Fibroblast of pulmonary artery (primary cell): ENCODE measurements at places on chromosomes 2 and 18.

- DNase-seq: no peak
Measured at GRCh38 chr18:37443325-37444055, 122.1 kb downstream of the CELF4 start.

GRCh38 chr2:70905443-70906421 is 30.0 kb upstream of the ATP6V1B1 start:
- DNase-seq: no peak

DNA sequence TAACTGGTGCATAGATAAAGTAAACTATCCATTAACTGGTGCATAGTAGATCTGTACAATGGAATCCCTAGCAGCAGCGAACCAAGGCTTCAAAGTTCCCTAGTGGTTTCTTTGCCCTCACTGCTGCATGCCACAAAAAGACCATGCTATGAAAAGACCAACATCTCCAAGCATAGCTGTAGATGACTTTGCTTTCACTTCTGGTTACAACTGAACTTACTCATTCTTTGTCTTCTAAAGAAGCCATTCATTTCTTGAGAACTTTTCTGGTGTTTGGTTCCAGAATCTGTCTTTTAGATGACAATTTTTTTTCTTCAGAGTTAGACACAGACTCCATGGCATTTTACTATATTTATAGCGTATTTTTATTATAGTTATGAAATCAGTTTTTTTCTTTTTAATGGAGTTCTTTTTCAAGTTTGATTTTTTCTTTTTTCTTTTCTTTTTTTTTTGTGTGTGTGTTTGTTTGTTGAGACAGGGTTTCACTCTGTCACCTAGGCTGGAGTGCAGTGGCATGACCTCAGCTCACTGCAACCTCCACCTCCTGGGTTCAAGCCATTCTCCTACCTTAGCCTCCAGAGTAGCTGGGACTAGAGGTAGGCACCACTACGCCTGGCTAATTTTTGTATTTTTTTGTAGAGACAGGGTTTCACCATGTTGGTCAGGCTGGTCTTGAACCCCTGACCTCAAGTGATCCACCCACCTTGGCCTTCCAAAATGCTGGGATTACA is 63.6 kb downstream of the SLC35F5 start:
- DNase-seq: no peak

- no peak for DNase-seq
Measured at GRCh38 chr18:41501848-41502247, 453.2 kb upstream of the PIK3C3 start.

DNA sequence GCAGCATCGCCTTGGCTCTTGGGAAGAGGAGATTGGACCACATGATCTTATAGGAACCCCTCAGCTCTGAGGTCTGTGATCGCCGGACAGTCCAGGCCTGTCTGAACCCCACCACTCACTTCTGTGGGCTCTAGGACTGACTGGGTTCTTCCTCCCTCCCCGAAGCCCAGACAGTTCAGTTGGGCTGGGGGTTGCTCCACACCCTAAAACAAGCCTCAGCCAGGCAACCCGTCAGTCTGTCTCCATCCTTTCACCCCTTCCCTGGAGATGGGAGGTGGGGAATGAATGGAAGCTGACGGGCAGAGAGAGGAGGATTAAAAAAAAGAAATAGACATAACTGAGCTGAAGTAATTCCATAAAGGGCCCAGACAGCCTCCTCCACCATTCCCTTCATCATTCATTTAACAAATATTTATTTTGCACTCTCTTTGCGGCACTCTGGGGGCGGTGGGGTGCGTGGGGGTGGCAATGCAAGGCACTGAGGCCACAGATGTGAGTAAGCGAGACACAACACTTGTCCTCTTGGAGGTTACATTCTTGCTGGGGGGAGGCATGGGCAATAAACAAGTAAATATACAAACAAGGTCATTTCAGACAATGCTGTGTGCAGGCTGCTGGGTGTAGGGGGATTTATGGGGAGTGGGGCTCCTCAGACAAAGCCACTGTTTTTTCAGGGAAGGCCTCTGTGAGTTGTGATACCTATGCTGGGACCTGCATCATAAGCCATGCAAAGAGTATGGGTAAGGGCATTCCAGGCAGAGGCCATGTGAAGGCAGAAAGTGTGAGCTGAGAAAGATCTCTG is 12.9 kb downstream of the WNT10A start:
- DNase-seq: no peak

- peak; percentile 7 for DNase-seq
Measured at GRCh38 chr18:57497372-57498294, 62.5 kb downstream of the ONECUT2 start.

DNA sequence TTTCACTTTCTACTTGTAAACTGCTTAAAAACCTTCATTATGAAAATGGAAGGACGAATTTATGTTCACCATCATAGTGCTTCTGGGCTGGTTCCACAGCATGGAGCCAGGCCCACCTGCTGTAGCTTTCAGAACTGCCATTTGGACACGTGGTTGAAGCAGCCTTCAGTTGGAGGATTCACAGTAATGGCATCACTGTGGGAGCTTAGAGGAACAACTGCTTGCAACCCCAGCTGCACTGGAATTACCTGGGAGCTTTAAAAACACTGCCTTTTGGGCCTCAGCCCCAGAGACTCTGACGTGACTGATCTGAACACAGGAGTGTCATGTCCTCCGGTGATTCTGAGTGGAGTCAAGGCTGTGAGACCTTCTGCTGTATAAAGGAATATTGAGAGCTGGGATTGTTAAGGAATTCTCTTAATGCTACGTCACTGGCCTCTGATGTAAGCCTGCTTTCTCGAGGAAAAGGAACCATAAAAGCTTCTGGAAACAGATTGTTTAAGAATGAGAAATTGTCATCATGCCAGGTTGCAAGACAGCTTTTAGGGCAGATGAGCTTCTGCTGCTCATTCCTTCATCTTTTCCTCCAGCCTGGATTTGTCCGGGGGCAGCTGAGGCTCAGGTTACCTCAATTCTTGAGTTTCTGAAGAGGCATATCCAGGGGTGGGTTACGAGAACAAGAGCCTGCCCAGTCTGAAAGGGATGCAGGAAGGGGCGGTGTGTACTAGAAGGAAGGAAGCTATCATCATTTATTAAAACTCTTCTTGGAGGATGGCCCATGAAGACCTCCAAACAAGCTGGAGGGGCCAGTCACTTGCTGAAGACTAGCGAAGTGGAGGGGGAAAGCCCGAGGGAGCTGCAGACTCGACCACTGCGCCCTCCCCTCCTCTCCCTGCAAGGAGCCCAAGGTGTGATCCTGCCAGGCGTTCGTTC is 1.3 kb upstream of the IL1R1 start:
- peak; percentile 95 for DNase-seq

DNA sequence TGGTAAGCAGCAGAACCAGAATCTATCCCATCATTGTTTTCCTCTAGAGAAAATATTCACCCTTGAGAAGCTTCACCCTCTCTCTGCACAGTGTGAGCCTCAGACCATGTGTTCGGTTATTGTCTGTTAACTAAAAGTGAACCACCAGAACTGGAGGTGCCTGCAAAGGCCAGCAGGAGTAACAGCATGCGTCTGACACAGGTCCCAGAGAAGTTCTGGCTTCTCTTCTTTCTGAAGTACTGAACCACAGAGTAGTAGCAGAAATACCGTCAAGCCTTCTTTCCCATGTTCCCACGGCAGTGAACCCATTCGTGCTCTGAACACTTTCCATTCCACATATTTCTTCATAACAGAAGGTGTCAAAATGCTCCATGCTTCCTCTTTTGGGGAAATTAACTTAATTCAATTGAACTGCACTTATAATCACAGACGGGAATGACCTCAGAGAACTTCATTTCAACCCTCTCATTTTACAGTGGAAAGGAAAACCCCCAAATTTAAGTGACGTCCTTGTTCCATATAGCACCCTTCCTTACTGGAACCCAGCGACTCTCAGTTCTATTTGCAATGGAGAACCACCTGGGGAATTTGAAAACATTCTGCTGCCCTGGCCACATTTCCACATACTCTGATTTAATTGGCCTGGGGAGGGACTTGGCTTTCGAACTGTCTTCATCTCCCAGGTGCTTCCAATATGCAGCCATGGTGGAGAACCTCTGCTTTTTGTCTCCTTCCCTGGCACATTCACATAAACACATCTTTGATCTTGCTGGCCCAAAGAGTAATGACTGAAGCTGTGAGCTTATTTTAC is 519.1 kb downstream of the RNF144A start:
- no peak for DNase-seq

DNA sequence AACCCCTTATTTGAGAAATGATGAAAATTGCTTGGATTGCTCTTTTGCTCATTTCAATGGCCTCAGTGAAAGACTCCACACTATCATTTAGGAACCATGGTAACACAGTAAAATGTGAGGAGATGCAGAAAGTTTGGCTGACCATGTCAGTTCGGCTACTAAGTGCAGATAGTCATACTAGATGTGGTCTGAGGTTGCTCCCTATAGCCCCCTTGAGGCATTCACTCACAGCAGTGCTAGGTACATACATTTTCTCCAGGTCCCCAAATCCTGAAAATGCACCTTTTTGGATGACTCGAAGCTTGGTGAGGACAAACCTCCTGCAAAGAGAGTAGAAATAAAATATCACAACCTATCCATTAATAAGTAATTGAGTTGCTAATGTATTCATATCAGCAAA is 86.3 kb downstream of the FSHR start:
- DNase-seq: no peak

DNA sequence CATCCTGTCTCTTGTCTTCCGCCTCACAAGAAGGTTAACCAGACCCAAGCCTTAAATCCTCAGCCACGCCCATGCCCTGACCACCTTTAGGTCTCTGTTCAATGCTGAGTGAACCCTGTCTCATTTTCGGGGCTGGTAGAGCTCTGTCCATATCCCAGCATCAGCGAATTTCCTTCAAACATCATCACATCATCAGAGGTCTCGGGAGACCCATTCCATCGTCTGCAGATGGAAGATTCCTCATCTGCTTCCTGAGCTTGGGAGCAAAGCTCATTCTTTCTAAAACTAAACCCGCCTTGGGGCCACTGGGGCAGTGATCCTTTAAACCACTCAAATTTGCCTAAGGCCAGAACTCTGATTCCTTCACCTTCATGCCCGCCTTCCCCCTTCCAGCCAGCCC is 173.7 kb downstream of the TTC32 start:
- DNase-seq: no peak

DNA sequence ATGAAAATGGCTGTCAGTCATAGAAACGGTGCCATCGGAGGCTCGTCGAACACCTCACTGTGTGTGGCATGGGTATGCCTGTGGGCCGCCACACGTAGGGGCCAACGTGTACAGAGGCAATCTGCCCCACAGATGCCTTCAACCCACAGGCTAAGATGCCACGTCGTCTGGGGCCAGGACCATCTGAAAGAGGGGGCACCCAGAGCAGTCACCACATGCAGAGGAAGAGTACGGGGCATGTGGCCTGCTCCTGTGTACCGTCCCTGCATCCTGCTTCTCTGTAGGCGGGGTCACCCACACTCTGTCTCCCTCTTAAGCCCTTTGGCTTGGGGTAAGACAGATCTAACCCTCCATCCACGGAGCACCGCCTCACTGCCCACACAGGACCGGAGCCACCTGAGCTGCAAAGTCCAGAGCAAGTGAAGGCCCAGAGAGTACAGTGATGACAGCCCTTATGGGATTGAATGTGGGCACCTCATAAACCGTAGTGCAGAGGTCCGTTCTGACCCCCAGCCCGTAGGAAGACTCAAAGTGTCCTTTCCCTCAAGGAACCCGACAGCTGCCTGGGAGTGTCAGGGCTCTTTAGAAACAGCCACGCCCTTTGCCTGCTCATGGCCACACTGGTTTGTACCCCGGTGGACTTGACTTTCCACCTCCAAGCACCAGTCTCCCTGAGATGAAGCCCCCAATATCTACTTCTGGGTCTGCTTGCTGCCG is 66.2 kb downstream of the TWIST2 start:
- no peak for DNase-seq

DNA sequence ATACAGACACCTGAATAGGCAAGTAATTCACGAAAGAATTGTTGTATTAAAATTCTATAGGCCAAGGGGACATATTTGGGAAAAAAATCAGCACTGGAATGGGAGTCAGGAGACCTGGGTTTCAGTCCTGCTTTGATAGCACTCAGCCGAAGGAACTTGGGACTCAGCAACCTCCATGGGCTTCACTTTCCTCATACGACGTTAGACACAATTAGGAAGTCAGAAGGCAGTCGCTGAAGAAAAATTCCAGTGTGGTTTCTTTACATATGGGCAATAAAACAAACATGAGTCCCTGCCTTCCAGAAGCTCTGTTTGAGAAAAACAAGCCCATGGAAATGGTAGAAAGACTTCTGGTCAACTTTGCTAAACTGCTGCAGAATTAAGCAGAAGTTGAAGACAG is 15.1 kb upstream of the CYRIA start:
- DNase-seq: no peak

GRCh38 chr2:47629501-47630460 is 153.2 kb upstream of the MSH6 start:
- no peak for DNase-seq

DNA sequence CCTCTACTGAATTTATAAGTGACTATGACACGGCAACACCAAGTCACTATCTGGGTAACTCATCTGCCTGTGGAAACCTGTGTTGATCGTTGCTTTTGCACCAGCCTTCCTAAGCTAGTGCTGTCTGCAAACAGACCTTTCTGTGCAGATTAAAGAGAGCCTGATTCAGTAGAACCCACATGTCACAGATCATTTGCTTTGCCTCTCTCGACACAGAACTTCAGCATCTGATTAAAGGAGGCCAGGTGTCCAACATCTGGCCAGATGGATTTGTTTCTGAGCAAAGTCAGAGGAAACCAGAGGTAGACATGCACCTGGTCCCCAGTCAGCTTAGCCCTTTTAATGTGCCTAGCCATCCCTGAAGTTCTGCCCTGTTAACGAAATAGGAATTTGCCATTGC is 15.0 kb upstream of the TTR start:
- no peak for DNase-seq

DNA sequence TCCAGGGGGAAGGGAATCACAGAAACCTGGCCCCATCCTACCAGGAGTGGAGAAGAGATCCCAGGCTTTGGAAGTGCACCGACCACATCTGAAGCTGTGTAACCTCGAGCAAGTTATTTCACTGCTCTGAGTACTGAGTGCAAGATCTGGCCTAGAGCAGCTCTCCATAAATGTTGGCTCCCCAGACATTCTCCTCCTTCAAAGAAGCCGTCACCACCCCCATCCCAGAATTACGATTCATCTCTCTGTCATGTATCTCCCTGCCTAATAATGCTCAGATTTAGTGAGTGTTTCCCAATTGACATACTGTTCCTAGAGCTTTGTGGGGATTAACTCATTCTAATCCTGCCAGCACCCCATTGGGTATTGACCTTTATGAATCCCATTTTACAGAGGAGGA is 51.7 kb downstream of the TNS1 start:
- DNase-seq: no peak

- DNase-seq: peak; percentile 32
Measured at GRCh38 chr2:96760986-96761832, 507 bp downstream of the CNNM4 start.

DNA sequence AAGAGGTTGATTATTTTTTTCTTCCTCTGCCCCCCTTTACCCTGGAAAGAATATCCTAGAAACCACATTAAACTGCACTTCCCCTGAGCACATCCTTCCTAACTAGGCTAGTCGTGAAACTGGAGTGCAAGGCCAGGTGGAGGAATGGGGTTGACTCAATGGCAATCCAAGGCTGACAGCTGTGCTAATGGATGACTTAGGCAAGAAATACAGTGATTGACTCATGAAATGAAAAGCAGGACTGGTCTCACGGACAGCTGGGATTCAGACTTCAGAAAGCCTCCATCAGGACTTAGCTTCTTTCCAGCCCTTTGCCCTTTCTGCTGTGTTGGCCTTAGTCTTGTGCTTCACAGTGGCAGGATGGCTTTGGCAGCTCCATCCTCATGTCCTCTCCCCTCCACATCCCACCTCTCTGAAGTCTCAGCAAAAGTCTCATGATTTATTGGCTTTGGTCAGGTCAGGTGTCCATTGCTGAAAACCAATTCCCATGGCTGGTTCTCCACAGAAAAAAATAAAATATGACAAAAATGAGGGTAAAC is 33.8 kb downstream of the INSIG2 start:
- no peak for DNase-seq

GRCh38 chr2:98909317-98910211 is 26.5 kb downstream of the CRACDL start:
- peak; percentile 93 for DNase-seq
